ENCODE measurements at places on chromosomes 2 and 18. TPM values are rescaled to one million over a fixed set of nuclear protein-coding genes. Genes with fewer than 3 reads are reported as not detected.
A peak's percentile ranks its signal among the peaks of the same experiment; 100 is the strongest.

DNA sequence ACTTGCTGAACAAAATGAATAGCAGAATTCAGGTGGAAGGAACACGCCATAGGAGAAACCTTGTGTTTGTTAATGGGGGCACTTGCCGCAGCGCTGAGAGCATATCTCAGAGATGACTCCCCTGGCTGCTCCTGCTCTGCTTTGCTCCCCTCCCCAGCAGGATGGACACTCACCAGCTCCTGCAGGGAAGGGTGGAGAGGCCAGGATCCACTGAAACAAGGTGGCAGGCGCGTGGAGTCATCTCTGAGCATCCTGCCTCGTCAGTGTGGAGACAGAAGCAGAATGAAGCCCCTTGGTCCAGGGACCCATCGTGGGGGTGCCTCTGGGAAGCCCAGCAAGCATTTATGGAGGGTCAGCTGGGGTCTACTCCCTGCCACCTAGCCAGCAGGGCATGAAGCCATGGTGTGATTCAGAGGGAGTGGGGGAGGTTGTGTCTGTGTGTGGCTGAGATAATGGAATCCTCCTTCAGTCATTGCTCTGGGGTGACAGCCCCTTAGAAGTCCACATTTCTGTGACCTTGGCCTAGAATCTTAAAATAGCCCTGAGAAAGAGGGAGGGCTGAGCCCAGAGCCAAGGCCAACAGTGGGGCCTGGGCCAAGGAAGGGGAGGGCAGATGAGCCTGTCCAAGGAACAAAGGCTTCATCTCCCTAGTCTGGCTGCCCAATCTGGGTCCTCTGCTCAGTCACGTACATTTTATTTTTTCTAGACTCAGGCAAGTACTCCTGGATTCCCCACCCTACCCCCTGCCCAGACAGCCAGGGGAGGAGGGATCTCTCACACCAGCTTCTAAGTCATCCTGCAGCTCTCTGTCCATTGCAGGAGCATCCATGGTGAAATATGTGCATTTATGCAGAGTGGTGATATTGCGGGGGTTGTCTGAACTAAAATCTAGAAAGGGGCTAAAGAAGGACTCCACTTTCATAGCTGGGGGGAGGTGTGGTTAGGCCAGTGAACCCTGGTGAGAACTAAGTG is 215.4 kb downstream of the ZBTB7C start:
- H3K4me1 ChIP-seq: peaks cover 19% of the 10 kb centered on the region
- no peaks in the 10 kb centered on the region for H3K36me3 ChIP-seq
- peak overlapping the region; percentile 66 for H3K27ac ChIP-seq
- no peak overlapping the region for H3K4me3 ChIP-seq
- DNase-seq: peak; percentile 52

DNA sequence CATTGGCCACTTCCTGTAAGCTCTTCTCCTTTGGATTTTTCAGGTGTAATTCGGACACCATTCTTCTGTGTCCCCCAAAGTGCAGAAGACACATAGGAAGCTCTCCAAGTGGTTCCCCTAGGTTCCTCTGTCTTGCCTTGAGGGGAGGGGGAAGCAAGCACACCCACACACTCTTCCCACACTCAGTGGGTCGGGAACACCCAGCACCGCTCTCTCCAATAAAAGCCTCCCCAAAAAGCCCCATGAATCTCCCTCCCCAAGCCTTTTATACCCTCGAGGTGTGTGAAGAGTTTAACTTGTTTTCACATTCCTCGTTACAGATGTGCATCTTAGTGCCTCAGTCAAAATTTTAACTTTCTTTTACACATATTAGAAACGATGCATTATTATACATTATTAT is 9.9 kb upstream of the TMEM237 start:
- H3K27ac ChIP-seq: no peak overlapping the region
- H3K27me3 ChIP-seq: no peaks in the 10 kb centered on the region
- H3K4me1 ChIP-seq: no peaks in the 10 kb centered on the region

- no peaks in the 10 kb centered on the region for H3K4me1 ChIP-seq
- H3K4me3 ChIP-seq: no peak overlapping the region
- H3K27ac ChIP-seq: no peak overlapping the region
- no peaks in the 10 kb centered on the region for H3K36me3 ChIP-seq
- H3K27me3 ChIP-seq: no peaks in the 10 kb centered on the region
These were observed 18.5 kb upstream of the LRATD1 start for GRCh38 chr2:14614017-14614416.

Gene DHRS9
- total RNA-seq: not detected

Gene DLX1
- total RNA-seq: not detected

All from cardiac muscle cell (in vitro differentiated cells and primary cell).